ENCODE measurements at places on chromosomes 12 and 14. TPM values are rescaled to one million over a fixed set of nuclear protein-coding genes. Genes with fewer than 3 reads are reported as not detected.

Gene MPHOSPH9
- 40.4 TPM for total RNA-seq

DNA sequence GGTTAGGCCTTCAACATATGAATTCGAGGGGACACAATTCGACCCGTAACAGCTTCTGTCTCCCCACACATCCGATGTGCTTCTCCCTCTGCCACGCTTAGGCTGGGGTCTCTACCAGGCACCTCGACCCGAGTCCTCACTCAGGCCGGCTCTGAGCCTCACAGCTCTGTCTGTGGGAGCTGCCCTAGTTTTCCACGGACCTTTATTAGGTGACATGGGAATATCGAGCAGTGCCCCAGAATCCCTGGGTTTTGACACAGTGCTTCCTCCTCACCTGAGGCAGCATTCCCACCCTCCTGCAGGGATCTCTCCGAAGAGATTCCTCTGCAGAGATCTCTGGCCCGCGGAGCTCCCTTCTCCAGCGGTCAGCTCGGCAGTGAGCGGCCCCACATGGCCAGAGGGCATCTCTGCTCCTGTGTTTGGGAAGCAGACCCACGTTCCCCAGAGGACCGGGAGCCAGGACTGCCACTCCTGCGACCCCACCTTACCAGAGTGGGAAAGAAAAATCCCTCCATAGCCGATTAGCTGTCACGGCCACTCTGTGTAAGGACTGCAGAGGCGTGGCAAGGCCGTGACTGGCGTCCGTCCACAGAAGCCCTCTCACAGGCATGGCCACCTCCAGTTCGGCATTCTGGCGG lies 21.2 kb downstream of the ZBTB42 start:
- H3K4me1 ChIP-seq: peaks cover 4% of the 10 kb centered on the region
- peaks cover 11% of the 10 kb centered on the region for H3K36me3 ChIP-seq
- no peak overlapping the region for H3K27ac ChIP-seq
- DNase-seq: no peak
- peaks cover 17% of the 10 kb centered on the region for H3K27me3 ChIP-seq

DNA sequence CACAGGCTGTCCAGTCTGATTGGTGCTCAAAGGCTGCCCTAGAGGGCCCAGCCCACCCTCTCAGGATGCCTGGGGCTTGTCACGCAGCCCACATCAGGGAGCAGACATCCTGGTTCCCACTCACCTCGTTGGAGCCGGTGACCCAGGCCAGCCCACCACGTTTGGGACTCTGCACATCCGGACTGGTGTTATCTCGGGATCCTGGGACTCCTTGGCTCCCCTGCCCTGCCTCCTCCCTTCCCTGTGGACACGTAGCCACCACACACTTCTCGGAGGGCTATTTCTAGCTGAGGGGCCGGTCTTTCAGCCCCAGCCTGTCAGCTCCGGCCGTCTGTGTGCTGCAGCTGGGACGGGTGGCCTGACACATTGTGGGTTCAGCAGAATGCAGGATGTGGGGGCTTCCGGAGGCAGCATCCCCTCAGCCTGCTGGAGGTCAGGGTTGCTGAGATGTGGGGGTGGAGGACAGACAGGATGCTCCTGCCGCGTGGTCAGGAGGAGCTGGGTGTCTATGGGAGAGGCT lies 12.8 kb upstream of the FGF23 start:
- no peaks in the 10 kb centered on the region for H3K4me1 ChIP-seq
- no peak overlapping the region for H3K27ac ChIP-seq
- H3K27me3 ChIP-seq: peaks cover 41% of the 10 kb centered on the region
- no peak for DNase-seq
- no peak overlapping the region for H3K4me3 ChIP-seq

DNA sequence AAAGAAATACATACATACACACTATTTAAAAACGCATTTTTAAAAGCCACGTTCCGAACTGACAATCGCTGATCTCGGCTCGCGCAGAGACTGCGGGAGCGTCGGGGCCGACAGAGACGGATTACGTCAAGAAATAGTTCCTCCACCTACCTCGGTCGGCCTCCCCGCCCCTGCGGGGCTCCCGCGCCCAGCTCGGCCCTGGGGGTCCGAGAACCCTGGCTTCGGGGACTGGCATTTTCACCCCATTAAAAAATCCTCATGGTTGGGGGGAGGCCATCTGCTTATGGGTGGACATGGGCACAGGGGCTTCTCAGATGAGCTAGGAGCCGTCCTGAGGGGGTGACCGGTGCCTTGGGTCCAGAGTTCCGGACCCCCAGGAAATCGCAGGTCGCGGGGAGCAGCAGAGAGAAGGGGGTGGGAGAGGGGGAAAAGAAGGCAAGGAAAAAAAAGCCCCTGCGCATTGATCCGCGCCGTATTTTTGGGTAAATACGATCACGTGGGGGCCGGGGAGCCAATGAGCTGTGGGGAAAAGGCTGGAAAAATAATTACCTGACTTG lies 324 bp upstream of the HOXC9 start:
- peaks cover 9% of the 10 kb centered on the region for H3K36me3 ChIP-seq
- H3K4me1 ChIP-seq: peaks cover 12% of the 10 kb centered on the region
- peak; percentile 90 for DNase-seq

Gene MGAT4C
- not detected for total RNA-seq

Gene HOXC4
- 1.7 TPM for total RNA-seq
